ENCODE measurements at places on chromosomes 16 and 17.
A peak's percentile ranks its signal among the peaks of the same experiment; 100 is the strongest.

- no peaks in the 10 kb centered on the region for H3K4me1 ChIP-seq
- H3K27ac ChIP-seq = no peak overlapping the region
- H3K4me3 ChIP-seq = no peak overlapping the region
- no peak for DNase-seq
- no peaks in the 10 kb centered on the region for H3K36me3 ChIP-seq
Observed at GRCh38 chr16:35186045-35186759, 1726.8 kb downstream of the TP53TG3F start.

- H3K27me3 ChIP-seq = peaks cover 55% of the 10 kb centered on the region
- peak; percentile 81 for DNase-seq
- H3K4me3 ChIP-seq = peak overlapping the region; percentile 77
Observed at GRCh38 chr17:38559051-38559879, 46.5 kb downstream of the SRCIN1 start.

- H3K27ac ChIP-seq = no peak overlapping the region
- H3K4me1 ChIP-seq = no peaks in the 10 kb centered on the region
- no peak overlapping the region for H3K4me3 ChIP-seq
- no peak for DNase-seq
- no peaks in the 10 kb centered on the region for H3K36me3 ChIP-seq
Observed at GRCh38 chr16:82843606-82844271, 217.0 kb downstream of the CDH13 start.

GRCh38 chr17:75626496-75627038, 6.7 kb upstream of the SMIM5 start:
- no peaks in the 10 kb centered on the region for H3K36me3 ChIP-seq
- H3K4me1 ChIP-seq = no peaks in the 10 kb centered on the region
- H3K27ac ChIP-seq = no peak overlapping the region
- DNase-seq = no peak
- no peak overlapping the region for H3K4me3 ChIP-seq

DNA sequence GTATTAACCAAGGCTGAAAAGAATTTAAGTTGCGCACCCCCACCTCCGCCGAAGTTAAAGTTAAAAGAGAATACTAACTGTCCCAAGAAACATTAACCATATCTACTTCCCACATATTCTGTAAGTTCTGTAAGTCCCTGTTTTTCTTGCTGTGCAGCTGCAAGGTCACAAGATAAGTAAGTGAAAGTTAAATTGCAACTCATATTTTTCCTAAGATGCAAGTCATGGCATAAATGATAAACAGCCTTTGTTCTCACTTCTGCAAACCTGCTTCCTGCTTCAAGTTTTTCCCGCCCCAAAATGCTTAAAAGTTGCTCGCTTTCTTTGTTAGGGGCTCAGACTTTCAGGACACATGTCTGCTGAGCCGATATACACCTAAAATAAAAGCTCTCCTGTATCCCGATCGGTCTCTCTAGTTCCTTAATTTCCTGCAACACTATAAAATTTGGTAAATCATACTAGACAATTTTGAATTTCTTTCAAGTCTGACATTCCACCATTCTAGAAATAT, 32.6 kb upstream of the ABCA9 start:
- H3K4me3 ChIP-seq = no peak overlapping the region
- DNase-seq = no peak
- peaks cover 5% of the 10 kb centered on the region for H3K4me1 ChIP-seq
- peaks cover 12% of the 10 kb centered on the region for H3K27me3 ChIP-seq
- H3K27ac ChIP-seq = no peak overlapping the region

DNA sequence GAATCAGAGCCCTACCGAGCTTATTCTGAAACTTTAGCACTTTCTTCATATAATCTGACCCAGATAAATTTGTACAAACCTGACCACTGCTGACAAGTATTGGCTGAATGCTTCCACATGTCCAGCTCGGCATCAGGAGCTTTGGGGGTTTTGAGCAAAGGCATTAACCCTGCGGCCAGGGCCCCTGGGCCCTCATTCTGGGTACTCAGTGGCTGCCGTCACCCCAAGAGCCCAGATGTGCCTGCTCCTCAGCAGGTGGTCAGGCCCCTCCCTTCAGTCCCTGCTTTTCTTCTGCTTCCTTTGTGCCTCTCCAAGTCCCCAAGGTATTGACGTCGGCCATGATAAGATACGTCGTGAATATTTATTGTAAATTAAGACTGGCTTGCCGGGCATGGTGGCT, 47.3 kb upstream of the CHMP6 start:
- peaks cover 32% of the 10 kb centered on the region for H3K36me3 ChIP-seq
- H3K27me3 ChIP-seq = no peaks in the 10 kb centered on the region
- no peak overlapping the region for H3K4me3 ChIP-seq
- no peak for DNase-seq
- peaks cover 16% of the 10 kb centered on the region for H3K4me1 ChIP-seq

DNA sequence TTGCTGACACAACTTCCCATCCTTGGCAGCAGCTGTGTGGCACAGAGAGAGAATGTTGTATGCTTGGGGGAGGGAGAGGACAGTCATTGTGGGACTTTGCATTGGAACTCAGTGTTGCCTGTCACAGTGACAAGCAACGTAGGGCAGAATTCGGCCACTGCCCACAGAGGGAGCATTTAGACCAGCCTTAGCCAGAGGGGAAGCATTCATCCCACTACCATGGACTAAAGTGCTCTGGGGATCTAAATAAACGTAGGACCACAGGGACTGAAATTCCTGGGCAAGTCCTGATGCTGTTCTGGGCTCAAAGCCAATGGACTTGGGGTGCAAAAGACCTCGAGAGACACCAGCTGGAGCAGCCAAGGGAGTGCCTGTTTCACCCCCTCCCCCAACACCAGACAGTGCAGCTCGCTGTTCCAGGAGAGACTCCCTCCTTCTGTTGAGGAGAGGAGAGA, 44.9 kb downstream of the ABCA8 start:
- no peaks in the 10 kb centered on the region for H3K36me3 ChIP-seq
- H3K27ac ChIP-seq = no peak overlapping the region
- DNase-seq = no peak
- H3K27me3 ChIP-seq = peaks cover 2% of the 10 kb centered on the region

DNA sequence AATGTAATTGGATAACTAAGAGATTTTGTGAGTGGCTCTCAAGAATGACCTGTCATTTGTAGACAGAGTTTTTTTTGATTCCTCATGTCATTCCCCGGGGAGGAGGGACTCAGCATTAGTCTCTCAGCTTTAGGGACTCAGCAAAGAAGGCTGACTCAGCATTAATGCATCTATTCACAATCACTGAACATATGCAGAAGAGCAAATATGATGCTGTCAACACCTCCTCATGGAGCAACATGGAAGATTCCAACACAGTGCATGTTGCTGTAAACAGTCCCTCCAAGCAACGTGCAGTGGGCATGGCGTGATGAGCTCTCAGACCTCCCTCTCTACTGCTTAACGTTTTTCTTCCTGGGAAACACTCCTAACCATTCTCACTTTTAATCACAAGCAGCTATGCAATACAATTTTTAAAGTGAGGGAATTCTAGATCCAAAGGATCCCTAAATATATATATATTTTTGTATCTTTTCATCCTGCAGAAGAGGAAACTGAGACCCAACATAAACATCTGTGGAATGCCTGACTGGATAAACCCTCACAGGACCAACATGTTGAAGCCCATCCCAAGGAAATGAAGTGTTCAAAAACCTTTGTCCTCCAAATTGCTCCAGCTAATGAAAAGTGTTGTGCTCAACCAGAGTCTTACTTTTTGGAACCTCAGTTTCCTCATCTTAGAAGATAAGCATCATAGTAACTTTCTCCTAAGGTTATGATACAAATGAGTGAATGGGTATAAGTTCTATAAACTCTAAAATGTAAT, 38.9 kb downstream of the TMEM100 start:
- no peak for DNase-seq
- H3K36me3 ChIP-seq = no peaks in the 10 kb centered on the region

GRCh38 chr17:74404218-74404617, 27.7 kb upstream of the GPRC5C start:
- H3K27me3 ChIP-seq = peaks cover 4% of the 10 kb centered on the region
- H3K4me3 ChIP-seq = no peak overlapping the region
- no peaks in the 10 kb centered on the region for H3K36me3 ChIP-seq
- no peak for DNase-seq
- H3K4me1 ChIP-seq = peaks cover 1% of the 10 kb centered on the region

GRCh38 chr16:62717026-62717425, 680.8 kb upstream of the CDH8 start:
- no peaks in the 10 kb centered on the region for H3K4me1 ChIP-seq
- H3K27ac ChIP-seq = no peak overlapping the region
- H3K4me3 ChIP-seq = no peak overlapping the region
- H3K36me3 ChIP-seq = no peaks in the 10 kb centered on the region
- DNase-seq = no peak

- H3K27ac ChIP-seq = no peak overlapping the region
- H3K36me3 ChIP-seq = peaks cover 30% of the 10 kb centered on the region
- DNase-seq = no peak
Observed at GRCh38 chr16:50298591-50299507, 32.5 kb downstream of the ADCY7 start.

- peak overlapping the region; percentile 79 for H3K27ac ChIP-seq
- peaks cover 18% of the 10 kb centered on the region for H3K4me1 ChIP-seq
- peaks cover 27% of the 10 kb centered on the region for H3K27me3 ChIP-seq
- H3K4me3 ChIP-seq = peak overlapping the region; percentile 69
Observed at GRCh38 chr17:980406-981291, 1.1 kb upstream of the NXN start.

DNA sequence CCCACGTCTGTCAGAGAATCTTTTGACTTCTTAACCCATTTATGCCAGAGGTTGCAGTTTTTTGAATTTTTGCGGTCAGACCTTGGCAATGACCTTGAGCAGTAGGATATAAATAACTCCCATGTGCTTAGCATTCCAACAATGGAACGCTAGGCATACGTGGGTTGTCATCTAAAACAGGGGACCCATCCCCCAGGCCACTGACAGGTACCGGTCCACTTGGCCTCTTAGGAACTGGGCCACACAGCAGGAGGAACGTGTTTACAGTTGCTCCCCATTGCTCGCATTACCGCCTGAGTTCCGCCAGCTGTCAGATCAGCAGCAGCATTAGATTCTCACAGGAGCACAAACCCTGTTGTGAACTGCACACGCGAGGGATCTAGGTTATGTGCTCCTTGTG, 76.8 kb upstream of the LGALS9 start:
- no peak overlapping the region for H3K27ac ChIP-seq
- H3K36me3 ChIP-seq = peaks cover 11% of the 10 kb centered on the region
- no peak overlapping the region for H3K4me3 ChIP-seq
- H3K27me3 ChIP-seq = no peaks in the 10 kb centered on the region
- DNase-seq = no peak

DNA sequence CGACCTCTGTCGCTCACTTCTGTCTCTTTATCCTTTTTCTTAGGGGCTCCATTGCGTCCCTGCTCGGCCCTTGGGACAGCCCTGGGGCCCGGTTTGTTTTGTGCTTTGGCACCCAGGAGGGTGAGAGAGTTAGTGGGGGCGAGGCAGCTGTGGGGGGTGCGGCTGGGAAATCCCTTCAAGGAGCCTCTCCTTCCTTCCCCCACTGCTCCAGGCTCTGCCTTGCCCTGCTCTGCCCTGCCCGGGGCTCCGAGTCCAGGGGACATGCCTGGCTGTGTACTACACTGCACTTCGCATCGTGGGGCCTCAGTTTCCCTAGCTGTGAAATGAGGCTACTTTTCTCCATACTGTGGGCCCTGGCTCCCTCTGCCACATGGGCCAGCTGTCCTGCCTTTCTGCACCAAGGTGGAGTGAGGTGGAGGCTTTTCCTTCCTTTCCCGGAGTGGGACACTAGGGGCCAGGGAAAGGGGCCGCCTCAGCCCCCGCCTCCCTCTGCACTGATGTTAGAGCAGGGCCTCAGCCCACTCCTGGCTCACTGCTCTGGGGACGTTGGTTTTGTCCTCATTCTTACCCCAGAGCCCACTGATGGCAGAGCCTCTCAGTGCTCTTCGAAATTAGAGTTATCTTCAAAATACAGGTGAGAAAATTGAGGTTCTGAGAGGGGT, 980 bp downstream of the LLGL1 start:
- peaks cover 28% of the 10 kb centered on the region for H3K4me1 ChIP-seq
- no peaks in the 10 kb centered on the region for H3K36me3 ChIP-seq
- no peaks in the 10 kb centered on the region for H3K27me3 ChIP-seq
- H3K27ac ChIP-seq = peak overlapping the region; percentile 88

DNA sequence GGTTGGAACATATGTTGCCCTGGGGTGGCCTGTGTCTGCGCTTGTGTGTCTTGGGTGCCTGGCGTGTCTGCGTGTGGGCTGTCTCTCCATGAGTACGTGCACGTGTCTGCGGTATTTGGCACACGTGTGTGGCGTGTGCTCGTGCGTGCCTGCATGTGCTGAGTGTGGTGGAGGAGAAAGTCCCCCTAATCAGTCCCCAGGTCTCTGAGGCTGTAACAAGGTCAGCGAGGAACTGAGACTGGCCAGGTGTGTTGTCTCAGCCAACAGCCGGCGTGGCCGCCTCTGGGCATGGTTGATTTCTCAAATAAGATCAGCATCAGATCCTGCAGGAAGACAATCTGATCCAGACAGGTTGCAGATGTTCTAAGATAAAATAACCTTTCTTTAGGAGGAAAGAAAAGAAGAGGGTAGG, 3.5 kb upstream of the CPNE7 start:
- DNase-seq = no peak
- peak overlapping the region; percentile 6 for H3K27ac ChIP-seq
- H3K27me3 ChIP-seq = peaks cover 4% of the 10 kb centered on the region
- H3K4me3 ChIP-seq = no peak overlapping the region

DNA sequence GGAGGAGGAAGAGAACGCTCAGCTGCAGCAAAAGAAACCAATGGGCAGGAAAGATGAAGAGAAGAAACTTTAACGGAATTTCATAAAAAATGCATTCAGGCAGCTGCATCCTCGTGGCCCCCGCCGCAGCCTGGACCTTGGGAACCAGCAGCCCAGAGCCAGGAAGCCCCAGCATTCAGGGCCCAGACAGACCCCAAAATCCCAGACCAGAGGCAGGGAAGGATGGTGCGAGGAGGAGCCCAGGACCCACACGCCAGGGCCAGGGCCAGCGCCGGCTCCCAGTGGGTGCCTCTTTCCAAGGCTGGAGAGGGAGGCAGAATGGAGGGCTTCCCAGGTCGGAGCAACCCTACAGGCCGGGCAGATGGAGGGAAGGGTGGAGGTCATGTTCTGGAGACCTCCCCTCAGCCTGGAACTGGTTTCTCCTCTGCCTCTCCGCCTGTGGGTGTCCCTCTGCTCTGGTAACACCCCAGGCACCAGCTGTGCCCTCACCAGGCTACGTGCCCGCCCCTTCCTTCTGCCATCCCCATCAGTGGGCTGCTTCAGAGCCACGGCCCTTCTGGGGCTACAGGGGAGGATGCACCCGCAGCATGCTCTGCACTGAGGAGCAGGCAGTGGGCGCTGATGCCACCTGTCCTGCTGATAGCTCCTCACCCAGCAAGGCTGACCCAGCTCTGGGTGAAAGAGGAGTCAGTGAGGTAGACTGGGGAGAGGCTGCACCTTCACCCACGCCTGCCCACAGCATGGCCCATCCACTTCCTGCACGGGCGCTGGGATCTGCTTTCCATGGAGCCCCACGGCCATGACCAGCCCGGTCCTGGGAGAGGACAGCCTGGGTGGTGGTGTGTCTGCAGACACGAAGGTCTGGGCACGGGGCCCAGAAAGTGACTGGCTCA, 1.2 kb upstream of the MIF4GD start:
- H3K27me3 ChIP-seq = no peaks in the 10 kb centered on the region
- DNase-seq = no peak
- H3K27ac ChIP-seq = peak overlapping the region; percentile 84
- H3K36me3 ChIP-seq = peaks cover 18% of the 10 kb centered on the region
- H3K4me3 ChIP-seq = peak overlapping the region; percentile 78
